Gastrocnemius medialis (tissue), 4 donors: ENCODE measurements at places on chromosomes 5 and 9.
A peak's percentile ranks its signal among the peaks of the same experiment; 100 is the strongest.

- no peak for DNase-seq
Observed at GRCh38 chr9:87685441-87685840, 40.5 kb upstream of the CTSL start.

DNA sequence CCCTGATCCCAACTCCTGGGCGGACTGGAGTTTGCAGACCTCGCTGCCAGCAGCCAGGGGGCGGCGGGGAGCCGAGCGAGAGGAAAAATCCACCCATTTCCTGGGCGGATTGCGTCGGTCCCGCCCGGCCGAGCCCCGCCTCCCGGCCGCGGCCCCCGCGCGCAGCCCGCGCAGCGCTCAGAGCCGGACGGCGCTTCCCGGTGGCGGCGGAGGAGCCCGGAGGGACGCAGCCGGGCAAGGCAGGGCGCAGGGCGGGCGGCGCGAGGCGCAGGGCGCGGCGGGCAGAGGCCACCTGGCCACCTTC lies at the start of gene OLFM1:
OLFM1 (plus strand) TSS at position 180 of the 304 bp plus-strand sequence. CDS start 322 bp downstream, outside the sequence.
- peak; percentile 26 for DNase-seq

DNA sequence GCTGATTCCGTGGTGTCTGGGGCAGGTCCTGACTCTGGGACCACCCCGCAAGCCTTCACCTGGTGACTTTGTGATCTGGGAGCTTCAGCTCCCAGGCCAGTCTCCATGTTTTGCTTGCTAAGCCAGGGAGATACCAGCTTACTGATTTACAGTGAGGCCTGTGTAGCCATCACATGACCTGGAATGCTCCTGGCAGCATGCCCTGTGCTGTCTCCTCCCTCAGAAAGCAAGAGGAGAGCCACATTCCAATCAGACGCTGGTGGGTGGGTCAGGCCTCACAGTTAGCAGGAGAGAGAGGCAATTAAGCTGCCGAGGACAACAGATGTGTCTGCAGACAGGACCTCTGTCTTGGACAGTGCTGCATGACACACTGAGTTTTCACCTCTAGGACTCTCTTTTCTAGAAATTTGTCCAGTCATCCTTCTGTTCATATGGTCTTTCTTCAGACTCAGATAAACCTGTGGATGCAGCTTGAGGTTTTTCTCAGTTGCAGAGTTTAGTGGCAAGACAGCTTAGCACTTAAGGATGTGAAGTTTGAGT lies 24.4 kb upstream of the GRPEL2 start:
- DNase-seq: peak; percentile 58

DNA sequence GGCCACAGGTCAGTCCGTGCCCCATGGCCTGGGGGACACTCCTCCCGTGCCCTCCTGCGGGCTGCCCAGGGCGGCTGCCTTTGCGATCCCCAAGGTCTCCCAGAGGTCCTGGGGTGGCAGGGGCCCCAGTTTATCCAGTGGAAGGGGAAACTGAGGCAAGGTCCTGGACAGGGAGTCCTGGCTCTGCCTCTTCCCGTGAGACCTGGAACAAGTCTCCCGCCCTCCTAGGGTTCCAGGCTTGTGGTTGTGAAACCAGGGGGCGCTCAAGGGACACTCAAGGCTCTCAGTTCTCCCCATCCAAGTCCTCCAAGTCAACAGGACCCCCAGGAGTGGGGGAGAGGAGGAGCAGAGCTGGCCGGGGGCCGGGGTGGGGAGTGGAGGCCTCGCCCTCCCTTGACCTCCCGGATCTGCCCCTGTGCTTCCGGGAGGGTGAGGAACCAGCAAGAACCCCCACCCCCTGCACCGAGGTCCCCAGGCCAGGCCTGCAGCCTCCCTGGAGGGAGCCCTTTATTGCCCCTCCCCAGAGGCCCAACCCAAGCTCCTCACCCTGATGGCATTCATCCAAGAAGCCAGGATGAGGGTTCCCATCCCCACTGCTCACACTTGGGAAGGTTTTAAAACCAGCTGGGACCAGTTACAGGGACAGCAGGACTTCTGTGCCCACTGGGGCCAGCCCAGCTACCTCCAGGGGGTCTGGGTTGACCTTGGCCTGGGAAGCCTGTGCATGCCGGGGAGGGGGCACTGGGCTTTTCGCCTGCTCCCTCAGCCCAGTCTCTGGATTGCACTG lies 24.7 kb upstream of the TMEM250 start:
- no peak for DNase-seq

DNA sequence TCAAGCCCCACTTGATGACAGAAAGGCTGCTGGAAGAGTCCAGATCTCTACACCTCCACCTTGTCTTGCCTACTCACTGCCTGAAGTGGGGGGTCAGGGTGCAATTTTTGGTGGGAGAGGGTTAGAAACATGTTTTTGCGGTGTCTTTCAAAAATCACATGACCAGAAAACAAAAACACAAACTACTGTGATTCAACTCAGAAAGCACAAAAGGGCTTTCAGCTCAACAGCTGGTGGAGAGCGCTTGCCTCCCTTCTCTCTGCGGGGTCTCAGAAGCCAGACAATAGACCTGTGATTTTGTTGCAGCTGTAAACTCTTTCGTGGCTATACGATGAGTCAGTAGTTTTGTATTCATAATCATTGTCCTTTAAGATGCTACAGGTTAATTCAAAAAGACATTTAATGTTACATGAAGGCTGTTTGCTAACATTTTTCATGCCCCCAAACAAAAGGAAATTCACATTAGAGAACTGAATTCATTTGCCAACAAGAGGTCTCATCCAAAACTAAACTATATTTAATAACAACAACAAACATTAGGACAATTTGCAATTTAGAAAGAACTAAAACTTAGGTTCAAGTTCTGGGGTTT lies 172.6 kb upstream of the RAI14 start:
- DNase-seq: no peak

DNA sequence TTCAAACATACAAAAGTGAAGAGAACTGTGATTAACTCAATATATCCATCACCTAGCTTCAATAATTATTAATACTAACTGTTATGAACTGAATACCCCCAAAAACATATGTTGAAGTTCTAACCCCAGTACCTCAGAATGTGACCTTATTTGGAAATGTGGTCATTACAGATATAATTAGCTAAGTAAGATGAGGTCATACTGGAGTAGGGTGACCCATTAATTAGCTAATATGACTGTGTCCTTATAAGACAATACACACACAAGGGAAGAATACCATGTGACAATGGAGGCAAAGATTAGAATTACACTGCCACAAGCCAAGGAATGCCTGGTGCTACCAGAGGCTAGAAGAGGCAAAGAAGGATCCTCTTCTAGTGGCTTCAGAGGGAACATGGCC lies 7.8 kb downstream of the RRAGA start:
- no peak for DNase-seq

- DNase-seq: no peak
Observed at GRCh38 chr5:167554564-167555290, 736.7 kb upstream of the WWC1 start.

DNA sequence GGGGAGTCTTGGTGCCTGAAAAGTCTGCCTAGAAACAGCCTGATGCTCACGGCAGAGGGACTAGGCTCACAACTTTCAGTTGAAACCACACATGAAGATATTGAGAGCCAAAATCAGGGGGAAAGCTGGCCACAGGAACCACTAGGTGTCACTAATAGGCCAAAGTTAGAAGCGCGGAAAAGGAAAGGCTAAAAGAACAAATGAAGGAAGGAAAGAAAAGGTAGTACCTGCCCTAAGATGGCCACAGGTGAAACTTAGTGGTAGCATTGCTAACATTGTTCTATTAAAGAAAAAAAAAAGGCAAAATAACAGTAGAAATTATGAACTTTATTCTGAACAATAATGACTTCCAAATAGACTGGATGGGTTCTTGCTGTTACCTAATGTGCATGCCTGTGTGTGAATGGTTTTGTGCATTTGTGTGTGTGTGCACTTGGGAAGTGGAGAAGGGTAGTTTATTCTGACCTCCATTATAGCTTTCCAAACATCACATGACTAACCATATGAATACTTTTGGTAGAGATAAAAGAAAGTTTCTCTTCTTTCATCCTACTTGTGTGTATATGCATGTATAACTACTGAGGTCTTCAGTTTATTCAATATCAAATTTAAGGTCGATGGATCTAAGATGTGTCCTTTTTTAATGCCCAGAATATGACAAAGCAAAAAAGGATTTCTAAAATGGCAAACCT lies 2.1 kb upstream of the RFESD start:
- DNase-seq: peak; percentile 58

- DNase-seq: no peak
Observed at GRCh38 chr5:121378046-121378445, 473.6 kb upstream of the FTMT start.

DNA sequence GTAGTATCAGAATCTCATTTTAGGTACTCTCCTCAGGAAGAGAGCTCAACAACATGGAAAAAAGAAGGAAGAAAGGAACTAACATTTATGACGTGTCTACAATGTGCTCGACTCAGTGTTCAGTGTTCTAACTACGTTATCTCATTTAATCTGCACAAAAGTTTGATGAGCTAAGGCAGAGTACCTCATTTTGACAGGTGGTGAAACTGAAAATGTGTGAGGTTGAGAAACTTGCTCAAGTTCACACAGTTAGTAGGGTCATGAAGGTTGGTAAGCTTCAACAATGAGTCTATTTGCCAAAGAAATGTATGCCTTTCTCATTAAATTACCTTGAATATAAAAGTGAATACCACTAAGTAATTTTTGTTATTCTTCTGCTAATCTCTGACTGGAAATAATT lies 165.1 kb downstream of the CAAP1 start:
- no peak for DNase-seq

- DNase-seq: no peak
Observed at GRCh38 chr5:54243483-54244080, 66.8 kb downstream of the ARL15 start.

- no peak for DNase-seq
Observed at GRCh38 chr5:55492449-55492848, 42.3 kb downstream of the PLPP1 start.

DNA sequence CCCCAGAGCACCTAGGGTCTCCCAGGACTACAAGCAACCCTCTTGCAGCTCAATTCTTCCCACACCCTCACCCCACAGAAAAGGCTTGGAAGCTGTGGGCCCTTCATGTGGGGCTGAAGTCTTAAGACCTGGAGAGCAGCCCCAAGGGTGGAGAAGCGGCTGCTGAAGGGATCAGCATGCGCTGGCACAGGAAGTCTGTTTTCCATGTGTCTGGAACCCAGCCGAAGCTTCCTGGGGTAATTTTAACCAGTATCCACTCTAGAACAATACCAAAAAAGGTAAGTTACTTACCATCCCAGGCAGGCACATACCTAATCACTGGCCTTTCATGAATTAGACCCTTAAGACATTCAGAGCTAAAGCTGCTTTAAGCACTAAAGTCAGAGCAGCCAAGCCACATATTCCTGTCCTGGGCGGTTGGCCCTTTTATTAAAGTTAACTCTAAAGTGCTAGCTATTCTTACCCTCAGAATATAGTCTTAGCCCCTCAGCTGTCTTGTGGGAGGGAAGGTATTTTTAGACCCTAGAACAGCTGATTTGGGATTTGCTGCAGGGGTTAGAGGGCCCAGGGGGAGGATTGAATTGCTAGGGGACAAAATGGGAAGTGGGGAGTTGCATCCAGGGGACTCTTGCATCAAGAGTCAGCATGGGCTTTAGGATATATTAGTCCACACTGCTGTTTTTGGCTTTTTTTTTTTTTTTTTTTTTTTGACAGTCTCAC lies 6.9 kb downstream of the IL17B start:
- no peak for DNase-seq

DNA sequence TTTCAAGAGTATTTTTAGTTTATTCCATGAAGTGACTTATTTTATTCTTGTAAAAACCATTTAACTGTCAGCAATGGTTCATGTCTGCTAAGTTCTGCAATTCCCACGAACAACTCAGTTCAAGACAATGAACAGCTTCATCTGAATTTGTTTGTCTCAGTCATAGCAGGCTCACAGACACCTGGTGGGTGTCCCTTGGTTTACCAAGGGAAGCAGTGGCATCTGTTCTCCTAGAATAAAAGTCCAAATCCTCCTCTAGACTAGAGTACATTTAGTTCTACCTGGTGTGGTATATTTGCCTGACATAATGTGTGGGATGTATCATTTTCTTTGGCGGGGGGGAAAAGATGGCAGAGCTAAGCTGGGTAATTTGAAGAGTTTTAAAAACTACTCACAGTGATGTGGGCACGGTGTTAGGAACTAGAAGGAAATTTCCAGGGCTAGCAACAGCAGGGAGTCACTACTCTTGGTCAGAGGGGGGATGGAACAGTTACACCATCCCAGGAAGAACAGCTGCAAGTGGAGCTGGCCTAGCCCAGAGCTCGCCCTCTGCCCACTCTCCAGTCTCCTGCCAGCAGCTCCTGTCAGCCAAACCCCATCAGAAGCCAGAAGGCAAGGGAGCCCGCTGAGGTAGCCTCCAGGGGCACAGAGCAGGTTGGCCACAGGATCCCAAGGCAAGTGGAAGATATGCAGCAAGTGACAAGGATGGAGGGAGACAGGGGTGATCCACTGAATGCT lies 100.3 kb downstream of the PJA2 start:
- peak; percentile 64 for DNase-seq

- DNase-seq: no peak
Observed at GRCh38 chr9:110048976-110049698, 158.8 kb downstream of the C9orf152 start.

DNA sequence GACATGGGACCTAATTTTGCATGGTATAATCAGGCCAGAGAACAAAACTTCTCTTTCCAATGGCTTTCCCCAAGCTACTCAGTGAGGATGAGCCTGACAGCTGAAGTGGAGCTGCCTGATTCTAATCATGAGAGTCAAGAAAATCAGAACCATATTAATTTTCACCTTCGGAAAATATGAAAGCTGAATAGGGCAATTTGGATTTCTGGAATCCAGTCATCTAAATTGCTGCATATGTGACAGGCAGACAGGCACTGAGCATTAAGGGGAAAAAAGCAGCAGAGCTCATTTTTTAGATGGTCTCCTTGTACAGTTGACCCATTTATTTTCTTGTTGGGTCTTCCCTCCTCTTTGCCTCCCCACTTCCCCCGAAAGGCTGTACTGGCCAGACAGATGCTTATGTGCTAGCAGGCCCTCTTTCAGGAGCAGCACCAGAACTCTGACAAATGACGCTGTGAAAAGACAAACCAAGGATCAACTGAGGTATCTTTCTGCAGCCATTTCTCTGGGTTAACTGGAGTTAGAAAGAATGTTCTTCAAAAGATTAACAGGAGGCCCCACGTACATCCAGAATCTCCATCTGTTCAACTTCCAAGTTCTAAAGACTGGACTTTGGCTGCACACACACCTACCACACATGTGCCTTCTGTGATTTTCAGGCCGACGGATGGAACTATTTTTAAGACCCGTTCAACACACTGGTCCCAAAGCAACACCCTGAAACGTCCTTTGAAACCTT lies 175.2 kb downstream of the DCP2 start:
- no peak for DNase-seq

- DNase-seq: no peak
Observed at GRCh38 chr9:133235549-133236222, 26.6 kb upstream of the OBP2B start.

GRCh38 chr5:38189081-38189504 lies 69.3 kb upstream of the EGFLAM start:
- no peak for DNase-seq

DNA sequence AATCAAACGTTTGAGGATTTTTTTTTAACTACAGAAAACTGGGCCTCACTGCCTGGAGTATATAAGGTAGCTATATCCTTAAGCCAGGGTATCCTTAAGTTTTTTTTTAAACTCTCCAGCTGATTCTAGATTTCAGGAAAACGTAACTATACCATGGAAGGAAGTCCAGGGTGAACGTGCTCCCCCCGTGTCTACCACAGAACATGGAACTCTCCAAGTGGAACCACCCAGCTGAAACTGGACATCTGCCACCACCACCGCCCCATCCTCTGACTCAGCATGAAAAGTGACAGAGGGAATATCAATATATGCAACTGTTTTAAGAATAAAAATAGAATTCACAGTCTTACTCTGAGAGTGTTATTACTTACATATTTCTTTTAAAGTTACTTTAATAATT lies 61.3 kb downstream of the DROSHA start:
- DNase-seq: peak; percentile 38
